Left kidney (tissue), 8 donors: ENCODE measurements at places on chromosomes 1 and 21. TPM values are rescaled to one million over a fixed set of nuclear protein-coding genes. Genes with fewer than 3 reads are reported as not detected.

- DNase-seq: no peak
Measured at GRCh38 chr1:210301615-210302000, 27.1 kb upstream of the HHAT start.

DNA sequence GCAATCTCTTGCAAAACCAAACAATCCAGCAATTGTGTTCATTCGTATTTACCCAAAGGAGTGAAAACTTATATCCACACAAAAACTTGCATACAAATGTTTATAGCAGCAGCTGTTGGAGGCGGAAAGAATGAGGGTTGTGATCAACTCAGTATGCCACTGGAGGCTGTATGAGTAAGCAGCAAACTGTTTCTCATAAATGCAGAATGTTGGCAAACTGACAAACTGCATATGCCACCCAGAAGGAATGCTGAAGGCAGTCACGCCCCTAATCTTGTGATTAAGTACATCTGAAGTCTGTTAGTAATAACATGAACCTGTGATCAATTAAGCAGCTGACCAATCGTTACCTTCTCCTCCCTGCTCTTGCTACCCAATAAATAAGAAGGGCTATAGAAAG is 60.5 kb upstream of the CR2 start:
- no peak for DNase-seq

DNA sequence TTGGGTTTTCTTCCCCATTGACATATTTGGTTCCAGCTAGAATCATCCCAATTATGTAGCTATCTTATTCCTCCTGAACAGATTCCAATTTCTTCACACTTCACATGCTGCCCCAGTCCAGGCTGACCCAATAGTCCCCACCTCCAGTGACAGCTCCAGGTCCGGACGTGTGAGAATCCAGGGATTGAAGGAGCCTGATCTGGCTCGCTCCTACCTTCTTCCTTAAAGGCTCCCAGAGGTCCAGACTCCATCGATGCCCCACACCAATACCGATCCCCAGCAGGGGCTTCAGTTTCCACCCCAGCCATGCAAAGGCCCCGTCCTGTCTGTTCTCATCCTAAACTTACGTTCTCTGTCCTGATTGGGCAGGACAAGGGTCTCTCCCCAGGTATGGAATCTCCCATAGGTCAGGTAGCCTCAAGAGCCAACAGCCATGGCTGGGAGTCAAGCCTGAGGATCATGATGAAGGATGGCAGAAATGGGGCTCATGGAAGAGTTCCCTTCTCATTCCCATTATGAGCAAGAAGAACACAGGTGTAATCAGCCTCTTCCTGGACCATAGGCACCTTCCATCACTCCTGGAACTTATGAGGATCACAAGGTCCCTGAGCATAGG is 20.4 kb upstream of the SLAMF9 start:
- DNase-seq: no peak

- DNase-seq: no peak
Measured at GRCh38 chr1:50898773-50899172, 61.3 kb downstream of the FAF1 start.

- DNase-seq: no peak
Measured at GRCh38 chr1:210689826-210690225, 361.1 kb downstream of the HHAT start.

DNA sequence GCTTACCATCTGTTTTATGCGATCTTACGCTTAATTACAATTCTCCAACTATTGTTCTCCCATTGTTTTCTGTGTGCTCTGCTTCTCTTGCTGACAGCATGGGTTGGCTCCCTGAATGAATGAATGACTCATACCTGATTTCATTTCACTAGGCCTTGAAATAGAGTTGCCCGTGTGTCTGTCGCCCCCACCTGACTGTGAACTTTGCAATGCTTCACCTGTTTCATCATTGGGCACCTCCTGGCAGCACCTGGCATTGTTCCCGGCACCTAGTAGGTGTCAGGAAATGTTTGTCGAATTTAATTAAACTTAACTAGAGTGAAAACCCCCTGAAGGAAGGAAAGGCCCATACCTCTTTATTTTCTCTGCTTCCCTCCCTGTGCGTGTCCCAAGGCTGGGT is 120.5 kb upstream of the KLHDC7A start:
- DNase-seq: no peak

GRCh38 chr1:180157576-180158057 is 2.9 kb downstream of the QSOX1 start:
- DNase-seq: no peak

Gene HPDL
- 3.0 TPM for polyA plus RNA-seq

Gene AADACL3
- polyA plus RNA-seq: not detected

Gene GABPB2
- 16.2 TPM for polyA plus RNA-seq

Gene SLC2A5
- polyA plus RNA-seq: 0.88 TPM

Gene PDE9A
- 44.3 TPM for polyA plus RNA-seq

Gene CADM3
- polyA plus RNA-seq: 0.20 TPM
